ENCODE measurements at places on chromosomes 2 and 18.
A peak's percentile ranks its signal among the peaks of the same experiment; 100 is the strongest.

DNA sequence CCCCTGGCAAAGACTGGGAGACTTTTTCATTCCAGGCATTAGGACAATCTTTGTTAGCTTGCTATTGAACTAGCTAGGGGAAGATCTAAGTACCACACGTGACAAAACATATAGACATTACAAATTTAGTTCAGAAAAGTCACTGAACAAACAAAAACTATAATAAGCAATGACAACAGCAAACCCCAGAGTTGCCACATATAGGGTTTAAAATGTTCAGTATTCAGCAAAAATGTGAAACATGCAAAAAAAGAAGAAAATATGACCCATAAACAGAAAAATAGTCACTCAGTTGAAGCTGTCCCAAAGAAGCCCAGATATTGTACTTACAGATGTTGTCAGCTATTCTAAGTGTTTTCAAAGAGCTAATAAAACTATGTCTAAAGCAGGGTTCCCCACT lies 431.1 kb upstream of the CDH2 start:
- no peak for DNase-seq

- no peak for DNase-seq
Observed at GRCh38 chr2:19033240-19033639, 325.2 kb downstream of the OSR1 start.

GRCh38 chr2:30147196-30147714 lies 448 bp downstream of the YPEL5 start:
- DNase-seq, result peak; percentile 5

GRCh38 chr2:8367833-8368232 lies 314.0 kb upstream of the ID2 start:
- DNase-seq, result no peak

GRCh38 chr2:54570925-54571694 lies 115.0 kb downstream of the SPTBN1 start:
- DNase-seq, result peak; percentile 91

DNA sequence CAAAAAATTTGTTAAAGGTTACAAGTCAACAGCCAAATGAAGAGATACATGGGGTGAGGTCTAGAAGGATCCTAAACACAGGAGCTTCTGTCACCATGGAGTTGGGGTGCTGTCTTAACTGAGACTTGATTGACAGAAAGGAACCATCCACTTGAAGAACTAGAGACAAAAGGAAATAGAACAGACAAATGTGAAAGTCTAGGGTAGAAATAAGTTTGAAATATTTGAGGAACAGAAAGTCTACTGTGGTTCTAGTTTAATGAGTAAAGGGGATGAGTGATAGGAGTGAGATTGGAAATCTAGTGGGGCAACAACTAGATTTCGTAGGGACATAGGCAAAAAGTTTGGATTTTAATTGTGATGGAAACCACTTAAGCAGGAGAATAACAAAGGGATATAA lies 18.7 kb downstream of the RBBP8 start:
- DNase-seq, result no peak

DNA sequence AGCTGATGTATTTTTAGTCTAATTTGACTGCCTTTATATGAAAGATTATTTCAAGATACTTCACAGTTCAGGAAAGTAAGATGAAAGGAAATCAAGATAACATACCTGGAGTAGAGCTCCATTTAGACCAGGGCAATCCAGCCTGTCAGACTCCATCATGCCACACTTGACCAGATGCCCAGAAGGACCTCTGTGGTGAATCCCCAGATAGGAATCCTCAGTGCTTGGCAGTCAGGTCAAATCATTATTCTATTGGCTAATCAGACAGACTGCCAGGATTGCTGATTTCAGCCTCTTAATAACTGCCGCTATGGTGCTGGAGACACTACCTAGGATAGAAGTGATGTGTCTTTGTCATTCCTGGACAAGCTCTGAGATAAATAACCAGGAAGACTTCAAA lies 404.2 kb downstream of the STK39 start:
- peak; percentile 22 for DNase-seq

- DNase-seq, result peak; percentile 65
Observed at GRCh38 chr2:26668856-26669750, 23.4 kb upstream of the KCNK3 start.

DNA sequence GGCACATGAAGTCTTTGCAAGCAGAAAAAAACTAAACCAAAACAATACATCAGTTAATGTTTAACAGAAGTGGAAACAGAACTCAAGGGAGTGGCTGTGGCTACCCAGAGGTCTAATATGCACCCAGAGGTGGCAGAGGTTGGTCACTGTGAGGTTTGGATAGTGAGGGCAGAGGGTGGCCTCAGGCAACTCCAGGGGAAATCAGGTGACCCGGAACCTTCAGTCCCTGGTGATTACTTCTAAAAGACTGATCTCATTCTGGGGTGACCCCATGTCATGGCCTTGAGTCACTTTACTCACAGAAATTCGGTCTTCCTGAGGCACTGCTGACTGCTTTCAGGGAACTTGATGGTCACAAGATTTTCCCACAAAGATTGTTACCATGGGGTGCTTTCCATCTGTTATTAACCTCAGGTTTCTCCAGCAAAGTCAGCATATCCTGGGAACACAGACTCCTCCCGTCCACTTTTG lies 99.4 kb downstream of the TMEM17 start:
- no peak for DNase-seq

DNA sequence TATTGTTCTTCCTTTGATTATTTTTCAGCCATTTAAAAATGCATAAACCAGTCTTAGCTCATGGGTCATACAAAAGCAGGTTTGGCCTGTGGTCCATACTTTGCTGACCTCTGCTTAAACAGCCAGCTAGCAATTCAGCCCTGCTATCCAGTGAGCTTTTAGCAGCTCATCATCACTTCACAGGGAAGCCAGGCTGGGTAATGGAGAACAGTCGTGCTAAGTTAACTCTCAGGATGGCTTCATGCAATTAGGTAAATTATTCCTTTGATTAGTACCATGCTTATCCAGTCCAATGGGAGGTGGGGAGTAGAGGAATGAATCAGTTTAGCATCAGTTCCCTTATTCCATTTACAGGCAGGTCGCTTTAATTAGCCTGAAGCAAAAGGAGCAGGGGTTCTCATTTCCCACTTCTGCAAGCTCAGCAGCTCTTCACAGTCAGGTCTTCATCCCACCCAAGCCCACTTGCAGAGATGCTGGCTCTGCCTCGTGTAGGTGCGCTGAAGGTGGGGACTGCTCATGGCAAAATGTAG lies 109.8 kb upstream of the ALPP start:
- DNase-seq, result no peak

- DNase-seq, result peak; percentile 16
Observed at GRCh38 chr2:142130111-142131009, 456 bp downstream of the LRP1B start.

GRCh38 chr18:28581521-28582071 lies 404.7 kb upstream of the CDH2 start:
- no peak for DNase-seq

GRCh38 chr2:117126656-117127055 lies 687.8 kb upstream of the DDX18 start:
- DNase-seq, result no peak

DNA sequence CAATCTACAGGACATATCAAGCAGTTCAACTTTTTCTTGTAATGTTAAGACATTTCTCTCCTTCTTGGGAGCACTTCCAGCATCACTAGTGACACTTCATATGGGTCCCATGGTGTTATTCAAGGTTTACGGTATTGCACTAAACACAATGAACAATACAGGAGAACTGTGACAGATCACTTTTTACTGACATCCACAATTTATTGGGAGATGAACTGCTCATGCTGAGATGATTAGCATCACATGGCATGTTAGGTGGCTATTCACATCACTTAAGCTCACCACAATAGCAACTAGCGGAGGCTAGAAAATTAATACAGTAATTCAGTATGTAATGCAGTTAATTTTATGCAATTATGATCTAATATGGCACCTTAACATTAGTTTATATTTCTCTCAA lies 264.4 kb downstream of the ERBB4 start:
- no peak for DNase-seq

GRCh38 chr2:62309465-62310091 lies 113.7 kb downstream of the B3GNT2 start:
- DNase-seq, result no peak

DNA sequence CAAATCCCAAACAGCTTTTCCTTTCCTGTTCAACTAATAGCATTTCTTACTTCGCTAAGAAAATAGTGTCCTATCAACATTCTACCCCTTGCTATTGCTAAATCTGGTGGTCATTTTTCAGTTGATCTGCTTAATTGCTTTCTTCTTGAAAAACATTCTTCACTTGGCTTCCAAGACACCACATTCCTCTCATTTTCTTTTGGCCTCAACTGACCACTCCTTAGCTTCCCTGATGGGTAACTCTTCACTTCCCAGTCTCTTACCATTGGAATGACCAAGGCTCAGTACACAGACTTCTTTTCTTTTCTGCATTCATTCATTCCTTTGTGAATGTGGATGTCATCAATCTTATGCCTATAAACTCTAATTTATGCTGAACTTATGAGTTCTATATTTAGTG lies 230.8 kb upstream of the CDH2 start:
- no peak for DNase-seq

DNA sequence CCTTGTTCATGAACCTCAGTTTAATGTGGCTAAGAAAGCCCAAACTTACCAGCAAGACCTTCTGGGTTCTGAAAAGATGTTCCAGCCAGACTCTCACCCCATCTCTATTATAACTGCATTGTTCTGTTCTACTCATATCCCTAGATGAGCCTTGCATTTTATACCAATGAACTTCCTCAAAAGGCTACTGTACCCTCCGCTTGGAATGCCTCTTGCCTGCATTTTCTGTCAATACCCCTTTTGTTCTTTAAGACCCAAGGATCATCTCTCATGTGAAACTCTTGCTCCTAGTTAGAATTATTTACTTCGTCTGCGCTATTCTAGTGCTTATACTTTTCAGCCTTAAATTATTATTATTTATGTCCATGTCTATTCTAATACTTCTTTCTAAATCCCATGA lies 181.5 kb downstream of the MYO3B start:
- no peak for DNase-seq

GRCh38 chr18:55657572-55658331 lies 69.8 kb upstream of the TCF4 start:
- DNase-seq, result no peak

- DNase-seq, result no peak
Observed at GRCh38 chr2:98656800-98657199, 48.4 kb downstream of the UNC50 start.

- no peak for DNase-seq
Observed at GRCh38 chr2:138564586-138565229, 63.1 kb downstream of the SPOPL start.

GRCh38 chr18:34857320-34857719 lies 147.2 kb downstream of the DTNA start:
- DNase-seq, result no peak

- DNase-seq, result no peak
Observed at GRCh38 chr2:234587341-234588053, 90.6 kb upstream of the ARL4C start.

GRCh38 chr2:236694146-236694888 lies 124.7 kb downstream of the ACKR3 start:
- DNase-seq, result no peak

- DNase-seq, result no peak
Observed at GRCh38 chr2:203748331-203749126, 42.1 kb downstream of the CD28 start.

DNA sequence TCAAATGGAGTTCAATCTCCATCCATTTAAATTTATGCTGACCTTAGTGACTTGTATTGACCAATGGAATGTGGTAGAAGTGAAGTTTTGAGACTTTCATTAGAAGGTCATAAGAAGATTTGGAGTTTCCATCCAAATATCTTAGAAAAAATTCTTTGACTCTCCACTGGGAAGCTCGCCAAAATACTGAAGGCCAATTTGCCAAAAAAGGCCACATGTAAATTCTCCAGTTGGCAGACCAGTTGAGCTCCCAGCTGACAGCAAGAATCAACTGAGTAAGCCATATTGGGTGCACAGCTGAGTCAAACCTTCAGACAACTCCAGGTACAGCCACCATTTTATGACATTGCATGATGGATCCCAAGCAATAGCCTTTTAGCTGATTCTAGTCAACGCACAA lies 228.3 kb upstream of the SETBP1 start:
- DNase-seq, result no peak

DNA sequence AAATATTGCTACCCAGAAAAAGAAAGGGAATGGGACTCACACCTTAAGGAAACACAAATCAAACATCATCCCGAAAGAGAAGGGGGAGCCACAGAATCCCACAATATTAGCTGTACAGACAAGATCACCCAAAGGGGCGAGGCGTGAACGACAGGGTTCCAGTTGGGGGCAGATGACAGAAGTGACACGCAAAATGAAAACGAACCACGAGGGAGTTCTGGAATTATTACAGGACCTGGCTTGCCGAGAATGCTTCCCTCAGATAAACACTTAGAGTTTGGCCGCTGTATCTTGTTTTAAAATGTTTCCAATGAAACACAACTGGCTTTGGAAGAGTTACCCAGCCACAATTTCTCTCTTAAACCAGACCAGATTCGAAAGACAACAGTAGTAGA lies 60.4 kb downstream of the C2orf76 start:
- no peak for DNase-seq

GRCh38 chr2:54285451-54285850 lies 29.4 kb upstream of the TSPYL6 start:
- no peak for DNase-seq

DNA sequence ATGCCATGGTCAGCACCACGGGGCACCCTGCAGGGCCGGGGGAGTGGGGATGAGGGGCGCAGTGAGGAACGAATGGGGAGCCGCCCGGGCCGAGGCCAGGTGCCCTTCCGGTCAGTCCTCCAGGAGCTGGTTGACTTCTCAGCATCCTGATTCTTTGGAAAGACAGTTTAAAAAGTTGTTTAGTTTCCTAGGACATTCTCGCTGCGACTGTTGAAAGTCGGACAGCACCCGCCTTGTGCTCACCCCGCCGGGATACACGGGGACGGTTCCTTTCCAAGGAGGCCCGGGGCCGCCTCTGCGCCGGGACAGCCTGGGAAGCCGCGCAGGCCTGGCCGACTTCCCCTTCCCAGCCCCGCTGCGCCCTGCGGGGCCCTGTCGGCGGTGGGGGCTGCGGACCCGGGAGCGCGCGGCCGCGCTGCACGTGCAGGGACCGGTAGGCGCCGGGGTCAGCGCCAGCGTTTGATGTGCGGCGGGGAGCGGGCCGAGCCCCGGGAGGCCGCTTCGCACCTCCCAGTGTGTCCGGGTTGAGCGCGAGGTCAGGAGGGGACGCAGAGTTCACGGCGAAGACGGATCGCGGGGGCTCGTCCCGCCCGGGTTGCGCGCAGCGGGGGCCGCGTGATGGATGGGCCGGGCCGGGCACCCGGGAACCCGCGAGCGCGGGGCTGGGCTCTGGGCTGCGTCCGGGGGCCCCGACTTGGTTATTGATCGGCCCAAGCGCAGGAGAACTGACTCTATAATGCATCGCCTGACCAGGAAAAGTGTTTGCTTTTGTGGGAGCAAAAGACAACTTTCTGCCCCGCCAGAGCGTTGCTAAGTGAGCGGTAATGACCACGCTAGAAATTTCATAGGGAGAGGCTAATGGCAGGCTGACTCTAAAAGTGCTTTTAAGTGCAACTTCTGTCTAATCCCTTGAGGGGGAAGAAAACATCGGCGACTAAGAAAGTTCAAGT lies 28.0 kb upstream of the SMIM21 start:
- no peak for DNase-seq

Measured in NCI-H226 (cell line).